ENCODE measurements at places on chromosomes 3 and 15.

DNA sequence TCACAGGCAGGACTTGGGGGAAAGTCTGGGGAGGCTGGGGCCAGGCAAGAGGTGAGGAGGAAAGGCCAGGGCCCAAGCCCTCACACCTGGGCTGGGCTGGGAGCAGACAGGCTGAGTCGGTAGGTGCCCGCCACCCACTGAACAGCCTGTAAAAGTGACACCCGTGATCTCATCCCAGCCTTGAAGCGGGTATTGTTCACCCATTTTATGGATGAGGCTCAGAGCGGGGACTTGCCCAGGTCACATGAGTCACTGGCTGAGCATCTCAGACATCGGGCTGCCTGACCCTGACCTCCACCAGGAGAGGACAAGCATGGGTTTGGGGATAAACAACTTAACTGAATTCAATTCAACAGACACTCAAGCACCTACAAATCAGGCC lies 52.0 kb upstream of the CTSH start:
- no peak for DNase-seq

GRCh38 chr3:52532517-52532837 lies 1.2 kb downstream of the NT5DC2 start:
- DNase-seq: no peak

- no peak for DNase-seq
Measured at GRCh38 chr3:158471639-158472294, 99.2 kb upstream of the MLF1 start.

DNA sequence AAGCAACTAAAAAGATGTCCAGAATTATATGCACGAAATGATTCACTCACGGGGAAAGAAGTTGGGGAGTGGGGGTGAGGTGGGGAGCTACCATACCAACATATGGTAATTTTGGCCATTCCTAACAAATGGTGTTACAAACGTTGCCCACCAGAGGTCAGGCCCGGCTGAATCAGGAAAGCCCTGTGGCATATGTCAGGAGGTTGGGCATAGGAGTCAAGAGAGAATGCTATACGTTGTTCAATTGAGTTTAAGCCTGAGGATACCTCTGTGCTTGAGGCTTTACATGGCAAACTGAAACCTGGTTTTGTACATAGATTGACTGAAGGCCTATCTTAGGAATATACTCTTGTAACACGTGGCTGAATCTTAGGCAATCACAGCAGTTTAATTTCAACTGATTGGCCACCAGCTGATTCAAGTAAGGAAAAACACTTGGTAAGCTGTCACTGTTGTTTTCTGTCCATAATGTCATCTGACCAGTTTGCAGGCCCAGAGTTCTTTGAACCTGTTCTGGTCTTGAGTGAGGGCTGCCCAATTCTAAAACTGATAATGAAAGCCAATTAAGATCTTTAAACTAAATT lies 23.4 kb upstream of the SLC2A2 start:
- peak; percentile 3 for DNase-seq

GRCh38 chr3:44568561-44568960 lies 13.6 kb downstream of the ZKSCAN7 start:
- DNase-seq: no peak

DNA sequence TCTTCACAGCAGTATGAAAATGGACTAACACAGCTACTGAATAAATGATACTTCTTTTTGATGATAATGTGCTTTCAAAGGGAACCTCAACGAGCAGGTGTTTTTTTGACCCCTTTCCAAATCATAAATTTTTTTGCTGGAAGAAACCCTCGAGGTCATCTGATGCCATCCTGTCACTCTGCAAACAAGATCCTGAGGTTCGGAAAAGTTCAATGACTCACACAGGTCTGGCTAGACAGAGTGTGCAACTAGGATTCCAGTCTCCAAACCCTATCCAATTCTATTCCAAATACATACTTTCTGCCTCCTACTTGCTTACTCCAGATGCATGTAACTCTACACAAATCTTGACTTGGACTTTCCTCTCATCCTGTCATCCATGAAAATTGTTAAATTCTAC lies 124.7 kb downstream of the NEDD4 start:
- no peak for DNase-seq

DNA sequence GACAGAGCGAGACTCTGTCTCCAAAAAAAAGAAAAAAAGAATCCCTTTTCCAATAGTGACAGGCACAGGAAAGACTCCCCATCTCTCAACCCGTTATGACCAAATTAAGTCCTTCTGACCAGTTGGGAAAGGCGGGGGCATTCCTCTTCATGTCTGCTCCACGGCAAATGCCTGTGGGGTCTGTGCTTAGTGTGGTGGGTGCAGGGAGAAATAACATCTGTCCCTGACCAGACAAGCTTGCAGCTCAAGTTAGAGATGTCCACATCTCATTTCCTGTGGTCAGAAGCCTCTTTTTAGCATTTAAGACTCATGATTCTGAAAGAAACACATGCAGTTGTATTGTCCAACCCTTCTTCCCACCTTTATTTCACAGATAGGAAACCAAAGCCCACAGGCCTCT lies 16.2 kb downstream of the PLA1A start:
- no peak for DNase-seq

- DNase-seq: no peak
Measured at GRCh38 chr15:44101286-44101685, 93.8 kb downstream of the FRMD5 start.

GRCh38 chr3:43178891-43179366 lies 73.0 kb upstream of the POMGNT2 start:
- DNase-seq: no peak

GRCh38 chr15:59165726-59166125 lies 40.9 kb upstream of the LDHAL6B start:
- DNase-seq: no peak

DNA sequence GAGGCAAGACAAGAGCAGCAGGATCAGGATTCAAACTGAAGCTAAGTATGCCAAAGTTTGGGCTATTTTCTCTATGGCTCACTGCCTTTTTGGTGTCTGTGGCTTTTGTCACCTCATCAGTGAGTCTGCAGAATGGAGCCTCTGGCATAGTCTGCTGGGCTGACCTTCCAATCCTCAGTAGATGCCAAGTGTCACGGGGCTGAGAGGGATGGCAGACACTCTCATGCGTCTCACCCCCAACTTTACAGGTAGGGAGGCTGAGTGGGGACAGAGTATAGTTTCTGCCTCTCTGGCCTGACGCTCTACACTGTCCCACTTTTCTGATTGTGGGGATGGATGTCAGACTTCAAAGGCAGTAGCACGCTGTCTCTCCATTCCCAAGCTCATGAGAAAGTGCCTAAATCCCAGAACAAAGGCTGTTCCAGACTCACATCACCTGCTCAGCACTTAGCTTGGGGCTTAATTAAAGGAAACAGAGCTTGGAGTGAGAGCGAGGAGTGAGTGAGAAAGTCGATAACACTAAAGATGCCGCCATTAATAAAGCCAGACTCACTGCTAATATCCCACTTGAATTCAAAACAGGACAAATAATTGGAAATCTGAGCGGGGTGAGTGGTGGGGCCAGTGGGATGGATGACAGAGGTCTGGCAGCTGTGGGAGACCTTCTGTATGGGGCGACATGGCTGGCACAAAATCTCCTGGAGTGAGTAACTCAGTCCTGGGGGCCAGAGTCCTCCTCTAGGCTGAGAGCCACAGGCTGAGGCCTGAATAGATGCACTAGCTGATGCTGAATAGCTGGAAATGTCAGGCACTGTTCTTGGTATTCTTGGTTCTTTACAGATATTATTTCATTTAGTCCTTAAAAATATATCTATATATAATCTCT lies 78.4 kb upstream of the MRPS22 start:
- no peak for DNase-seq

GRCh38 chr15:87564681-87565080 lies 691.9 kb downstream of the NTRK3 start:
- DNase-seq: no peak

DNA sequence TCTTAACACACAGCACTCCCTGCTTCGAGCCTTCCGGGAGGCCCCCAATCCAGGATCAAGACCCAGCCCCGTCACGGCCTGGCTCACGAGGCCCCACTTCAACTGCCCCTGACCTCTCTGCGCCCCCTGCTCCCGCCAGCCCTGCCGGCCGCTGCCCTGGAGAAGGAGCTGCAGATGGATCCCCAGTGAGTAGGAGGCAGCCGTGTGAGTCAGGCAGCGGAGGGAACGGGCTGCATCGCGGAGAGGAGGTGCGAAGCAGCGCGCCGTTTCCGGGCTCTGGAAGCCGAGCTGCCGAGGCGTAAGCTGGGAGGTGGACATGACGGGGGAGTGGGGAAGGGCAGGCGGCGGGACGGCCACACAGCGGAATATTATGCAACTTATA lies 133.4 kb downstream of the TPRA1 start:
- no peak for DNase-seq

GRCh38 chr3:62149962-62150361 lies 223.4 kb downstream of the FEZF2 start:
- DNase-seq: no peak

DNA sequence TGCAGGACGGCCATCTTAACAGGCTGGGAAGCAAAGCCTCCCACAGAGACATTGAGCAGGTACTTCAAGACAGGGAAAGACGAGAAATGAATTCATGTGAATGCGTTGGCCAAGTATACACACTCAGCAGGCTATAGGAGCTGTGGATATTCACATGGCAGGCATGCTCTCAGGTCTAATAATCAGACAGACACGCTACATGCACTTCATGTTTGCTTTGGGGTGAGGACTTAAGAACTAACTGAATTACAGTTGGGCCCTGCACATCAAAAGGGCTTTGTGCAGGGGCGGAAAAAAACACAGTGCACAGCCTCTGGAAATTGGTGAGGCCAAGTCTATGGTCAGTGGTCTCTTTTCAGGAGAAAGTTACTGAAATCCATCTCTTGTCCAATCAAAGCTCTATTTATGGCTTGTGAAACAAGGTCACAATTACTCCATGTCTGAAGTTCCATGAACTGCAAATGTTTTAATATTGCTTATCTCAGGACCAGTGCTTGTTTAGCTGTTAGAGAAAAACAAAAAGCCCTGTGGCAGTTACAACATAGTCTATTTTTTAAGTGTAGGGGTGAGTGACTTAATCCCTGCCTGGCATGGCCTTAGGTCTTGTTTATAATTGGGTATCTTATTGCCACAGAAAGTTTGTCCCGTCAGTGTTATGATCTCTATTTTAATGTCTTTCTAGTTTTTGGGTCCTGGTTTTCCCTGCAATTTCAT lies 100.6 kb upstream of the GOLGA6L6 start:
- DNase-seq: no peak

DNA sequence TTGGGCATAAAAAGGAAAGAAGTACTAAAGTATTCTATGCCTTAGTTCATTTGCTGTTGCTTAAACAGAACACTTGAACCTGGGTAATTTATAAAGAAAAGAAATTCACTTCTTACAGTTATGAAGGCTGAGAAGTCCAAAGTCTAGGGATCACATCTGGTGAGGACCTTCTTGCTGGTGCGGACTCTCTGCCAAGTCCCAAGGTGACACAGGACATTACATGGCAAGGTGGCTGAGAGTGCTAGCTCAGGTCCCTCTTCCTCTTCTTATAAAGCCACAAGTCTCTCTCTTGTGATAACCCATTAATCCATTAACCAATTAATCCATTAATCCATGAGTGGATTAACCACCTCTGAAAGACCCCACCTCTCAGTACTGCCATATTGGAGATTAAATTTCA lies 3.1 kb upstream of the ZBTB38 start:
- DNase-seq: no peak

- DNase-seq: no peak
Measured at GRCh38 chr3:148455098-148455497, 242.6 kb upstream of the AGTR1 start.

GRCh38 chr3:139745831-139746230 lies 68.1 kb upstream of the NMNAT3 start:
- DNase-seq: no peak

DNA sequence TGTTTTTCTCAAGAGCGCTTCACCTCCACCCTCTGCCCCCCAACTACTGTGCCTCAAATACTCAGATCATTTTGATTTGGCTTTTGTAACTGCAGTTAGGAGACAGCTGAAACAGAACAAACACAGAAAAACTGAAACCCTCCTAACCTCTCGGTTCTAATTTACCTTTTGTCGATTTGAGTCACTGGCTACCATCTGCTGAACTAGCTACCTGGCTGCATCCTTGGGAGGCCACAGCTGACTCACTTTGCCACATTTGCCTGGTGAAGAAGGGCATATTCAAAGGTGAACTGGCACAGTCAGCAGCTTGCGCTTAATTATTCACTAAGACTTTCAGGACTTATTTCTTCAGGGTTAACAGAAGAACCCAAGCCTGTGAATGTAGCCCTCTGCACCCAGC lies 117.7 kb downstream of the FOXB1 start:
- no peak for DNase-seq

DNA sequence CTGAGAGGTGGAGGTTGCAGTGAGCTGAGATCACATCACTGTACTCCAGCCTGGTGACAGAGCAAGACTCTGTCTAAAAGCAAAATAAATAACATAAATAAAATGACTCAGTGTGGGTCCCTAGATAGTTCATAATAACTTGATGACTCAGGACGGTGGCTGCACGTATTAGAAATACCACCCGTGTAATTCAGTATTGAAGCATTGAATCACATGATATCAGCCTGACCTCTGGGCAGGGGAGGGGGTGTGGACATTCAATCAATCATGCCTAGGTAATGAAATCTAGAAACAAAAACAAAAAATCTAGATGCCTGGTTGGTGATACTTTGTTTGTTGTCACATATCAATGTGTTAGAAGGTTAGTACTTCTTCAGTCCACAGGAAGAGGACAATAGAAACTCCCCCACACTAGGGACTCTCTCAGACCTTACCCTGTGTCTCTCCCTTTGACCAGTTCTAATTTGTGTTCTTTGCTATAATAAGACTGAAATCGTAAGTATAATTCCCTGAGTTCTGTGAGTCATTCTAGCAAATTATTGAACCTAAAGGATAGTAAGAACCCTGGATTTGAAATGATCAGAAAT lies 177.3 kb downstream of the GAP43 start:
- no peak for DNase-seq

GRCh38 chr3:160135851-160136250 lies 89.4 kb upstream of the C3orf80 start:
- DNase-seq: no peak

DNA sequence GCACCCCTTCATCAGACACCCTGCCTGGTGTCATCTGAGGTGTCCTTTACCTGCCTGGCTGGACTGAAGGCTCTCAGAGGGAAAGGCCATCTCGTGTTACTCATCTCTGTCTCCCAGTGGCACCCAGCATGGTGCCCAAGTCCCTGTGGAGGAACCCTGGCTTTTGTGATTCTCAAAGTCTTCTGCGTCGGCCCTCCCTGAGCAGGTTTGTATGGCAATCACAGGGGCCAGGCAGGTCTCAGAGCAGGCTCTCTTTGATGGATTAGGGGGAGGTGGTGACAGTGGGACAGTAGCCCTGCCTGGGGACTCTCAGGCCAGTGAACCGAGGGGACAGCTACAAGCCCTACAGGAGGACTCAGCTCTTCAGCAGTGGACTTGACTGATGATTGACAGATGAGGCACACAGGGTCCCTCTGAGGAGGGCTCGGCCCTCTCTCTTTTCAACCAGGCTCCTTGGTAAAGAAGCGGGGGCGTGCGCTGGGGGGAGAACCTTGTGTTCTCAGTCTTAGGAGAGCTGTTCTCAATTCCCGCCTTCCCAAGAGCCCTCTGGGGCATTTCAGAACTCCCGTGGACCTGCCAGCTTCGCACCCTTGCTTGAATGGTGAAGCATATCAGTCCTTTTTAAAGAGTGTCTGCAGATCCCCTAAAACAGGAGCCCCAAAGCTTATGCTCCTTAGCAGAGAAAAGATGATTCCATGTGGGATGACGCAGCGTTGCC lies 108.3 kb downstream of the VGLL4 start:
- no peak for DNase-seq

- DNase-seq: no peak
Measured at GRCh38 chr3:155553780-155554179, 191.1 kb downstream of the PLCH1 start.

GRCh38 chr3:146280864-146281263 lies 30.0 kb upstream of the PLSCR4 start:
- no peak for DNase-seq

- DNase-seq: no peak
Measured at GRCh38 chr3:156416846-156417558, 137.9 kb downstream of the SSR3 start.
